ENCODE measurements at places on chromosomes 7 and 10.

DNA sequence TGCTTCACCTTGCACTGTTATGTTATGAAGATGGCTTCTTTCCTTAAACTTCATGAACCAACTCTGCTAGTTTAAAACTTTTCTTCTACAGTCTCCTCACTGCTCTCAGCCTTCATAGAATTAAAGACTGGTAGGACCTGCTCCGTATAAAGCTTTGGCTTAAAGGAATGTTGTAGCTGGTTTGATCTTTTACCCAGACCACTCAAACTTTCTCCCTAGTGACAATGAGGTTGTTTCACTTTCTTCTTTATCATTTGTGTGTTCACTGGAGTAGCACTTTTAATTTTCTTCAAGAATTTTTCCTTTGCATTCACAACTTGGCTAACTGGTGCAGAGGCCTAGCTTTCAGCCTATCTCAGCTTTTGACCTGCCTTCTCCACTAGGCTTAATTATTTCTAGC lies 316.4 kb upstream of the RNF32 start:
- H3K4me1 ChIP-seq: no peaks in the 10 kb centered on the region
- H3K27ac ChIP-seq: no peak overlapping the region
- H3K27me3 ChIP-seq: no peaks in the 10 kb centered on the region
- H3K36me3 ChIP-seq: no peaks in the 10 kb centered on the region

- DNase-seq: peak; percentile 55
- no peaks in the 10 kb centered on the region for H3K4me1 ChIP-seq
- H3K27ac ChIP-seq: no peak overlapping the region
- H3K36me3 ChIP-seq: no peaks in the 10 kb centered on the region
- H3K27me3 ChIP-seq: no peaks in the 10 kb centered on the region
- H3K4me3 ChIP-seq: no peak overlapping the region
Measured at GRCh38 chr7:93715234-93715633, 140.7 kb upstream of the CALCR start.

DNA sequence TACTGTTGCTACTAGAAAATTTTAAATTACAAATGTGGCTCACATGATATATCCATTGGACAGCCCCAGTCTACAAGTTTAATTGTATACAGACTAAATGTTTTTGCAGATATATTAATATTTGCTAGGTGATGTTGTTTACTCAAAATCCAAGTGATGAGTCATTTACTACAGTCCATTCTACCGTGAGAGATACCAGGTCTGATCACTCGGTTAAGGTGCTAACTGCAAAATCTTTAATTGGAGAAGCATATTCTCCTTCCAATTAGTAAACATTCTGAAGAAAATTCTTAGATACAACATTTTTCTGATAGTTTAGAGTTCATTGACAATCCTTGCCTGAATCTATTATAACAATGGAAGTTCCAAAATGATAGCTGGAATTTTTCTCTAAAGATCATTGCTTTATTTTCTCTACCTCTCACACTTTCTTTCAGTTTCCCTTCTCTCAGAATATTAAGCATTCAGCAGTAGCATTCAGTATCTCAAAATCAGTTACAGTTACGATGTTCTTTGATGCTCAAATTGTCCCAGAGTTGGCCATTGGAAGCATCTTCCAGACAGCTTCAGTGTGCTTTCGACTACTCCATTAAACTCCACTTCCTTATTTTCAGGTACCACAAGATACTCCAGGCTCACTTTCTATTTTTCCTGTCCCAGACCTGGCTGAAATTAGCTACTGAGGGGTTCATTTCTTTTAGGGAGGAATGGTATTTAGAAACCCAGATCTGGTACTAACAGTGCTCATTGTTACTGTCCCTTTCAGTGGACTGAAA lies 2.3 kb downstream of the ABCB1 start:
- no peak for DNase-seq
- H3K36me3 ChIP-seq: no peaks in the 10 kb centered on the region
- no peak overlapping the region for H3K4me3 ChIP-seq
- peaks cover 4% of the 10 kb centered on the region for H3K4me1 ChIP-seq

GRCh38 chr7:81956520-81956919 lies 186.7 kb upstream of the HGF start:
- no peaks in the 10 kb centered on the region for H3K27me3 ChIP-seq
- H3K4me1 ChIP-seq: no peaks in the 10 kb centered on the region
- DNase-seq: peak; percentile 79
- H3K4me3 ChIP-seq: no peak overlapping the region
- H3K36me3 ChIP-seq: no peaks in the 10 kb centered on the region
- no peak overlapping the region for H3K27ac ChIP-seq

DNA sequence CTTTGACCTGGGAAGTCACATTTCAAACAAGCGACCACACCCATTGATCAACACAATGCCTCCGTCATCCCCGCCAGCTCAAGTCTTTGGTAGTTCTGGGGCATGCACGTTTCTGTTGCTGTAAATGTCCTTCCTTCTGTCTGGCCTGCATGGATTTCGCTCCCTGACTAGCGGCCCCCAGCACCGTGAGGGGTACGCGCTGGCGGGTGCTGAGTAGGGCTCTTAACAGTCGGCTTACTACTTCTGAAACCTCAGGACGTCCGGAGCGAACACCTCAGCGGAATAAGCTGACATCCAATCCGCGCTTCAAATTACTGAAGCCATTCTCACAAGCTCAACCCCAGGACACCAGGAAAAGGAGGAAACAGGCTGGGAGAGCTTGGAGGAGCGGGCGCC lies 505 bp downstream of the NUDCD3 start:
- H3K4me1 ChIP-seq: peaks cover 3% of the 10 kb centered on the region
- H3K27ac ChIP-seq: peak overlapping the region; percentile 31
- peak overlapping the region; percentile 95 for H3K4me3 ChIP-seq
- no peaks in the 10 kb centered on the region for H3K27me3 ChIP-seq
- H3K36me3 ChIP-seq: peaks cover under 1% of the 10 kb centered on the region

GRCh38 chr7:69656077-69656476 lies 57.8 kb downstream of the AUTS2 start:
- no peaks in the 10 kb centered on the region for H3K27me3 ChIP-seq
- no peaks in the 10 kb centered on the region for H3K36me3 ChIP-seq
- peaks cover 5% of the 10 kb centered on the region for H3K4me1 ChIP-seq
- H3K4me3 ChIP-seq: no peak overlapping the region
